ENCODE measurements at places on chromosomes 11 and 22. TPM values are rescaled to one million over a fixed set of nuclear protein-coding genes. Genes with fewer than 3 reads are reported as not detected.

RAG2 gene
- total RNA-seq: not detected

MRGPRX4 gene
- not detected for total RNA-seq

IGF2 gene
- total RNA-seq: 0.08 TPM

SOX10 gene
- not detected for total RNA-seq

PNPLA3 gene
- total RNA-seq: 0.52 TPM

FZD4 gene
- total RNA-seq: 0.04 TPM

RGL4 gene
- 17.1 TPM for total RNA-seq

CECR2 gene
- 0.10 TPM for total RNA-seq

MRGPRE gene
- not detected for total RNA-seq

DNA sequence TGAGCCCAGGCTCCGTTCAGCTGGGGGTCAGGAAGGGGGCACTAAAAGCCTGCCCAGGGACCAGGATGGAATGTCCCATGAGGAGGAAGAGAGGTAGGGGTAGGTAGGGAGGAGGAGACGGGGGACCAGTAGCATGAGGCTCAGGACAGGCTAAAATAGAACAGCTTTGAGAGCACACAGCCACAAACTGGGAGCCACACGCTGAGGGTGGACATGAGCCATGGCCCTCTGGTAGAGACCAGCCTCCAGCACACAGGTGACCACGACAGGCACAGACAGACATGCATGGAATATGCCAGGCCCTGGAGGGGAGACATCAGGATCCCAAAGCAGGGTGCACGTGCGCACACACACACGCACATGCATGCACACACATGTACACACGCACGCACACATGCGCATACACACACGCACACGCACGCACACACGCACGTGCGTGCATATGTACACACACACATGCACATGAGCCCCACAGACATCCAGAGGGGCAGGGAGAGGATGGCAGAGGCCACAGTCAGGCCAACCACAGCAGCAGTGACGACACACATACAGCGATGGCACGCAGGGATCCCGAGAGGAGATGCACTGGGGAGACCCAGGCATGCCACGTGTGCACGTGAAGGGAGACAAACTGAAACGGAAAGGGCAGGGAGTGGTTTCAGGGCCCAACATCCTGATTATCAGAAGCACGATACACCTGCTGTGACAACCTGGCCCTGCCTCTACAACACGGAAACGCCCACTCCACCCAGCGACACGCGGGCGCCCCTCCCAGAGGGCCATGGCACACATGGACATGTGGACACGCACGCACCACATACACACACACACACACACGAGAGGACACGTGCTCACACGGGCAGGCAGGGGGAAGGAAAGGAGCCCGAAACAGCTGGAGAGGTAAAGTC is 25.7 kb downstream of the LRRC10B start:
- DNase-seq: no peak

DNA sequence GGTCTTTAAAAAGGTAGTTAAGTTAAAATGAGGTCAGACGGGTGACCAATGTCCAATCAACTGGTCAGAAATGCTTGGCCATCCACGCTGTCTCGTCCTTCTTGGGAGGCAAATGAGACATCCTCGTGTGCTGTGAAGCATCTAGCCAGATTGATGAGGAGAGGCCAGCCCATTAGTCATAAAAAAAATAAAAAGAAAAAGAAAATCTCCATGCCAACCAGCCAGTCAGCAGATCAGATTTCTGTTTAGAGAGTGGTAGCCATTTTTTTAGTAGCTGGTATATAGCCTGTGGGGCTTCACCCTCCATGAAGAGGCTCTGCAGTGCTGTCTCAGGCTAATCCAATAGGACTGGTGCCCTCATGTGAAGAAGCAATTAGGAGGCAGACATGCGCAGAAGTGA is 343.1 kb upstream of the SYN3 start:
- DNase-seq: no peak

GRCh38 chr11:76801225-76801624 is 18.1 kb downstream of the TSKU start:
- DNase-seq: no peak

- no peak for DNase-seq
These were observed 73.4 kb upstream of the CD44 start for GRCh38 chr11:35065566-35065965.

DNA sequence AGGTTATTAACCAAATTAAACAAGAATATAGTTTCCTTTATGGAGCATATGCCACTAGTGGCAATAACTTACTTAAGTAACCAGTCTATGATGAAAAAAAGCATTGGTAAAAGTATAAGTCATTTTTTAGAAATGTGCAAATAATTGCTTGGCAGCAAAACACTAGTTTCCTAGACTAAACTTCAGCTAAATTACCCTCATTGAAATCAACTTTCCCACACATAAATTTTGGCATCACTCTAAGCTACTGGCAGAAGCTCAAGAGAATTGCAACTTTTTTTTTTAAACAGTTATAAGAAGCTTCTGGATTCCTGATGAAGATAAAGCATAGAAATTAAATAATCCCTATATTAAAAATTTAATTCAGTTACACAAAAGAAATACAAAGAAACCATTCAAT is 12.5 kb downstream of the CCDC34 start:
- DNase-seq: no peak

DNA sequence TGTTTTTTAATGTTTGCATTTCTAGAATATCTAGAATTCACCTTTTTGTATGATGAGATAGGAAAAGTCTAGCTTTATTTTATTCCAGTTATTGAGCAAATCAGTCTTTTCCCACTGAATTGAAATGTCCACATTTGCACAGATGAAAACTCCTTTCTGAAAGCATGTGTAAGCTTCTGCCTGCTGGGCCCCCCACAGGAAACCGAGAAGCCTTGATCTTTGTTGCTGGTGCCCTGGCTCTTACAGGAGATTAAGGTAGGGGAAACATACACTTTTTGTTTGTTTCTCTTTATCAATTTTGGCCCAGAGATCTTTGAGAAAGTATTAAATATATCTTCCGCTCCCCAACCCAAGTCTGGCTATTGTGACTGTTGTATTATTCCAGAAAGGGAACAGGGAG is 87.2 kb upstream of the GNAZ start:
- no peak for DNase-seq

DNA sequence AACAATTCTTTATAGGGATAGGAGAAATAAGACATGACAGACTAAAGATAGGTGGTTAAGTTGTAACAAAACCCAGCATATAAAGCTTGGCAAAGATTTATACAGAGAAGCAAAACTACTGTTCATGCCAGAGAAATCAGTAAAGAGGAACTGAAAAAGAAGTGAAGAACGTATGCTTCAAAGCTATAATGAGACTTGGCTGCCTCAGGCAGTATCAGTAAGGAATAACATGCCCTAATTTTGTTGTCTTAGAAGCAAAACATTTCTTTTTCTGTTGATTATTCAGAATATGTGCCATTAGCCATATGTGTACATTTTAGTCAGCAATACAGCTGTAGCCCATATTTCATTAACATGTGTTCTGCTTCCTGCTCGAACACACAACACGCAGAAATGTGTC is 403.2 kb downstream of the NELL1 start:
- no peak for DNase-seq

DNA sequence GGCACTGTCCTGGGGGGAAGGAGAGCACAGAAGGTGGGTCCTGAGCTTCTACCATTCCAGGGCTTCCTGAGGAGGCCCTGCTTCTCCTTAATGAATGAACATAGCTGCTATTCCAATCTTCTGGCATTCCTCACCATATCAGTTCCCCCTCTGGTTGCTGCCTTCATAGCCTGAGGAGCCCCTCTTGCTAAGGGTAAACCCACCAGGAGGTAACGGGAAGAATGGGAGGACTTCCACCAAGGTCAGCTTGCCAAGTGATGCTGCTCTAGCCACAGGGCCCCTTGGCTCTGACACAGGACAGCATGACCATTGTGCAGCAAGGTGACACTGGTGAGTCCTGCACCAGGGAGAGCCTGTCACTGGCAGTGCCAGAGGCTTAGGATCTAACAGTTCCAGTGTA is 1022.5 kb downstream of the TBC1D22A start:
- no peak for DNase-seq

GRCh38 chr22:49503896-49504521 is 323.7 kb downstream of the BRD1 start:
- DNase-seq: no peak

GRCh38 chr22:33227791-33228190 is 169.6 kb upstream of the SYN3 start:
- DNase-seq: no peak

- DNase-seq: no peak
These were observed 23.5 kb downstream of the TESMIN start for GRCh38 chr11:68727783-68728182.

DNA sequence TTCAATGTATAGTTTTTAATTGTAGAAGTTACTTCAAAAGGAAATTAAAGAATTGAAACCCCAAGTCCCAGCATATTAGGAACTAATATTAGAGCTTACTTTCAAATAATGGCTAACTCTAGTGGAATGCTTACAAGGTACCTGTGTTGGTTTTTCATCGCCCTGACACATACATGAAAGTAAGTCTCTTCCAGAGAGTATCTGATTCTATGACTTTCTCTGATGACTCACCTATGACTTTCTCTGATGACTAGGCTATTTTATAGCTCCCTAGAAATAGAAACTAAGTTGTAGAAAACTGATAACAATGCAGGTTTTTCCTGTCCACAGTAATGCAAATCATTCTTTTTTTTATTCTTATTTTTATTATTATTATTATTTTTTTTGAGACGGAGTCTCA is 33.6 kb upstream of the MMP7 start:
- no peak for DNase-seq

DNA sequence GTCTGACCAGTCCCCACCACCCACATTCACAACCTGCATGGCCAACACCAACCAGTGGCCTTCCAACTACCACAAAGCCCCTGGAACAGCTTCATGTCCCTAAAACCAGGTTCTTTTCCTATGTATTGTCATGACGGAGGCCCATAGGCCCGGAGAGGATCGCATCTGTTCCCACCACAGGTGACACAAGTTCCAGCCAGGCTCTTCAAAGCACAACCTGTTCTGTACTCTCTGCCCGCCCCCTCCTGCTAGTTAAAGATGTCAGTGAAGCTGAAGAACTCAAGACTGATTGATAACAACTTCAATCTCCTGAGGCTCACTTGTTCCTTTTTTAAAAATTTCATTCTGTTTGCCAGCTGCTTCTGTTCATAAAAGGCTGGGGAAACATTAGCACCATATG is 121.1 kb upstream of the GUCY1A2 start:
- DNase-seq: no peak

GRCh38 chr11:95487391-95487790 is 256.4 kb upstream of the SESN3 start:
- no peak for DNase-seq

DNA sequence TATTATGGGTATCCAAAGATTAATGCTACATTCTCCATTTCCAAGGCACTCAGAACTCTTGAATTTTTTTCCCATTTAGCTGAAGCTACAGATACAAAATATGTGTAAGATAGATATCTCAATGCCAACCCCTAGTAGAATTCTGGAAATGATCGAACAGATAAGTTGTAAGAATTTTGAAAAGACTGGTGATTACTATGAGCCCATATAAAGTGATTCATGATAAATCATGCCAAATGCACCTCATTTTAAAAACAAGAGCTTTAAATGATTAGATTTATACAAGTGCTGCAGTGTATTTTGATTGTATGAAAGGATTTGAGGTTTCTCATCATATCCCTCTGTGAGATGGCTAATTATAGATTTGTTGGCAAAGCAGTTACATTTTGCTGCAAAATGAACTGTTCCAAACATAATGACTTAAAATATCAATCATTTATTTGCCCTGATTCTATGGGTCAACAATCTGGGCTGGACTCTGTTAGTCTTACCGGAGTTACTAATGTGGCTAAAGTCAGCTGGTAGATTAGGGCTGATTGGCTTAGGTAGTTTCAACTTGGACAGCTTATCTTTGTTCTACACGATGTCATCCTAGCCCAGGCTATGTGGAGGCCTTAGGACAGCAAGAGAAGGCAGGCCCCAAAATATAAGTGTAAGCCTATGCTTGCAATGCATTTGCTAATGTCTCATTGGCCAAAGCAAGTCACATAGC is 3.4 kb downstream of the OR10V1 start:
- no peak for DNase-seq

Measured in activated naive CD8-positive, alpha-beta T cell treated with anti-CD3 and anti-CD28 coated beads for 36 hours (primary cell).